ENCODE measurements at places on chromosomes 11 and 22.

GRCh38 chr22:26847046-26847445, 189.7 kb downstream of the MIAT start:
- DNase-seq = no peak

GRCh38 chr22:36258701-36259614, 6.0 kb downstream of the APOL1 start:
- DNase-seq = no peak

GRCh38 chr11:30333405-30333804, 10.5 kb downstream of the ARL14EP start:
- no peak for DNase-seq

DNA sequence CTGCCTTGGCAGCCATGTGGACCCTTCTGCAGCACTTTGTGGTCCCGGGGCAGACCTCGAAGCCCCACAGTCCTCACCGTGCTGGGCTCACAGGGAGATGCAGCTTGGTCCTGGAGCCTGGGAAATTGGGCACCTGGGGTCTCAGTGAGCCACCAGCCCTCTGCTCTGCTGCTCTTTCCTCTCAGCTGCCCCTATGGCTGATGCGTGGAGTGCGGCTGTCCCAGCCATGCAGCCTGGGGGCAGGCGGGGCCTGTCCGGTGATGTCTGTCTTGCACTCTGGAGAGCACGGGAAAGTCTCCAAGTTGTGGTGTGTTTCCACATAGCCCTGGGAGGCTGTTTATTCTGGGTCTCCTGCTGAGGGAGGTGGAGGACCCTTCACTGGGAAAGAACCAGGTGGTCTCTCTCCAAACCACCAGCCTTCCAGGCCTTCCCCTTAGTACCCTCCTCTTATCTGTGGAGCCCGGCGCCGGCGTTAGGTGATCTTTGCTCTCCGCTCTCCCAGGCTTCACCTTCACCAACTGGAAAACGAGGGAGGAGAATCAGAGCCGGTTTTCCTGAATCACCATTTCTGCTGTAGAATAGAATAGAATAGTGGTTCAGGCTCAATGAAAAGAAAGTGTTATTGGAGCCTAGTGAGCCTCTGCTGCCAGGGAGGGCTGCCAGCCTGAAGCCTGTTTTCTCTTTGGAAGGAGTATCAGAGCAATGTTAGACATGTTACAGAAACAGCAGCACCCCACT, 41.2 kb upstream of the GRAMD4 start:
- DNase-seq = no peak

- DNase-seq = no peak
These were observed 52.4 kb upstream of the INCENP start for GRCh38 chr11:62071408-62071807.
